ENCODE measurements at places on chromosomes 11 and 22. TPM values are rescaled to one million over a fixed set of nuclear protein-coding genes. Genes with fewer than 3 reads are reported as not detected.

GRCh38 chr11:19321351-19321750 lies 80.6 kb upstream of the E2F8 start:
- H3K27ac ChIP-seq = no peak overlapping the region
- H3K36me3 ChIP-seq = no peaks in the 10 kb centered on the region
- no peak overlapping the region for H3K4me3 ChIP-seq
- peak; percentile 7 for DNase-seq
- H3K27me3 ChIP-seq = peaks cover 6% of the 10 kb centered on the region

- H3K27ac ChIP-seq = no peak overlapping the region
- peaks cover 10% of the 10 kb centered on the region for H3K4me1 ChIP-seq
- DNase-seq = peak; percentile 27
- H3K27me3 ChIP-seq = peaks cover 52% of the 10 kb centered on the region
Measured at GRCh38 chr22:20299746-20300136, 20.1 kb downstream of the DGCR6L start.

DNA sequence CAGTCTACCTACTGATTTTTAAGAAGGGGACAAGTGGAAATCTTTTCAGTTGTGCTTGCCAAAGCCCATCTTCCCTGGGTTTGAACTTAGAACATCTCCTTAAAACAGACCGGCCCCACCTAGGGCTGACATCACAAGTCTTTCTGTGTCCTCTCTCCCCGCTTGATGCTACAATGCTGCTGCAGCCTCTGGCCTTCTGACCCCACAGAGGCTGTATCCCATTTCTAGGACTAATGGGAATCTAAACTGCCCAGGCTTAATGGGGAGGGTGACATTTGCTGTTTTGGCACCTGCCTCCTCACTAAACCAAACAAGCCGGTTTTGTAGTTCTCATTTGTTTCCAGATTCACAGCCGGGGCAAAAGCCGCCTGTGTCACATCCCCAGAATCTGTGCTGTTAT lies 121.3 kb upstream of the CADM1 start:
- peaks cover 50% of the 10 kb centered on the region for H3K27me3 ChIP-seq
- peaks cover 20% of the 10 kb centered on the region for H3K4me1 ChIP-seq
- H3K36me3 ChIP-seq = no peaks in the 10 kb centered on the region
- H3K4me3 ChIP-seq = no peak overlapping the region
- DNase-seq = no peak

The PPP6R2 gene
- 36.4 TPM for total RNA-seq

Data from muscle of leg (tissue), 16 donors.